Colonic mucosa (tissue), 4 donors: ENCODE measurements at places on chromosomes 3 and 15. TPM values are rescaled to one million over a fixed set of nuclear protein-coding genes. Genes with fewer than 3 reads are reported as not detected.

Gene IQCF5
- not detected for total RNA-seq

Gene PIF1
- total RNA-seq = 20.7 TPM

Gene AHSG
- not detected for total RNA-seq

Gene RAF1
- 66.1 TPM for total RNA-seq

Gene IGSF11
- 0.50 TPM for total RNA-seq

- H3K27ac ChIP-seq = no peak overlapping the region
- no peaks in the 10 kb centered on the region for H3K36me3 ChIP-seq
- no peak for DNase-seq
- H3K4me1 ChIP-seq = no peaks in the 10 kb centered on the region
- no peak overlapping the region for H3K4me3 ChIP-seq
- no peaks in the 10 kb centered on the region for H3K27me3 ChIP-seq
These were observed 118.2 kb downstream of the KLHL25 start for GRCh38 chr15:85676342-85677098.

- DNase-seq = no peak
- H3K27me3 ChIP-seq = no peaks in the 10 kb centered on the region
- H3K4me3 ChIP-seq = no peak overlapping the region
- H3K4me1 ChIP-seq = no peaks in the 10 kb centered on the region
- no peaks in the 10 kb centered on the region for H3K36me3 ChIP-seq
These were observed 200.1 kb upstream of the GAP43 start for GRCh38 chr3:115423170-115423569.

DNA sequence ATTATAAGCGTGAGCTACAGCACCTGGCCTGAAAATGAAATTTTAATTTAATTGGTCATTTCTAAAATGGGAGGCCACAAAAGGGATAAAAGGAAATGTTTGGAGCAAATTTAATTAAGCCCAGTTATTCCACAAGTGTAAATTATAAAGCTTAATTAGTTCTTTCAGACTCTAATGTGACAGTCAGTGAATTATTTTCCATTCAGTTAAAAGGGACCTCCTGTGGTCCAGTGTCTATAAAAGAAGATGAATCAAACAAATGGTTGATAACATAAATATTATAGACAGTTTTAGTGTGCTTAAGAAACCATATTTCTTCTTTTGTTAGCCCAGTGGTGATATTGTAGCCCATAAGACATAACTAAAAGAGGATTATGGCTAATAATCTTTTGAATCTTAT, 66.4 kb downstream of the CNOT10 start:
- no peaks in the 10 kb centered on the region for H3K27me3 ChIP-seq
- no peak overlapping the region for H3K4me3 ChIP-seq
- H3K27ac ChIP-seq = no peak overlapping the region
- no peak for DNase-seq

GRCh38 chr3:5140839-5141238, 18.7 kb downstream of the ARL8B start:
- no peak overlapping the region for H3K27ac ChIP-seq
- DNase-seq = no peak
- H3K36me3 ChIP-seq = no peaks in the 10 kb centered on the region

GRCh38 chr3:143309705-143310104, 190.1 kb downstream of the CHST2 start:
- peaks cover 3% of the 10 kb centered on the region for H3K4me1 ChIP-seq
- no peak overlapping the region for H3K27ac ChIP-seq
- no peaks in the 10 kb centered on the region for H3K36me3 ChIP-seq
- no peak overlapping the region for H3K4me3 ChIP-seq
- H3K27me3 ChIP-seq = no peaks in the 10 kb centered on the region

- no peaks in the 10 kb centered on the region for H3K27me3 ChIP-seq
- H3K4me1 ChIP-seq = no peaks in the 10 kb centered on the region
- H3K4me3 ChIP-seq = no peak overlapping the region
- no peak overlapping the region for H3K27ac ChIP-seq
- no peaks in the 10 kb centered on the region for H3K36me3 ChIP-seq
These were observed 94.6 kb upstream of the RASGRF1 start for GRCh38 chr15:79185199-79185598.

DNA sequence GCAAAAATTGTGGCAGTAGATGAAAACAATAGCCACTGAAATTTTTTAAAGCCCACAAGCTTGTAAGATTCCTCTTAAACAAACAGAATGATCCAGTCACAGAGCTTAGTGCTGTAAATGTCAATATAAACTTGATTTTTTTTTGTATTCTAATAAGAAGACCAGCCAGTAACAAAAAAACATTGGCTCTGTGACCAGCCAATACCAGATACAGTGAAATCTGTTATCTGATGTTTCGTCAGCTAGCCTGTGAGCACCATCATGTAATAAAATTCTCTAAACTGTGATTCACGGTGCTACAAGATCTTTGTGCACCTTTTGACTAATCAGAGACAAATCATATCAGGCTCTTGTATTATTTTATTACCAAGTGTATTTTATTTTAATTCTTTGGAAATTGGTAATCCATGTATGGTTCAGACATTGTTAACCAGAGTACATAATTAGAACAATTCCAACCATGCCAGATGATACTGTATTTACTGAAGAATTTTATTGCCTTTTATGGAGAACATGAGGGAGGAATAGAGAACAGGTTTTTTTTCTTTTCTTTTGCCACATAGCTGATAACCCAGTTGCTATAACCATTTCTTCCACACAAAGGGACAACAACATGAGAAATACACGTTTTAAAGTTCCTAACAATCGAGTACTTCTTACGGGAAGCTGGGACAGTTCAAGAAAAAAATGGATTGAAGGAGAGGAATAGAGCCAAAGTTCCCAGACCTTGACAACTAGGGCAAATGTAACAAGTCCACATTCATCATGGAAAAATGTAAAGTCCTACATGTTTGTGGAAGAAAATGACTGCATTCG, 71.9 kb downstream of the FILIP1L start:
- no peak for DNase-seq
- no peaks in the 10 kb centered on the region for H3K27me3 ChIP-seq
- no peaks in the 10 kb centered on the region for H3K36me3 ChIP-seq
- no peak overlapping the region for H3K4me3 ChIP-seq

GRCh38 chr3:58667229-58667628, 655 bp upstream of the FAM3D start:
- no peaks in the 10 kb centered on the region for H3K27me3 ChIP-seq
- no peaks in the 10 kb centered on the region for H3K36me3 ChIP-seq
- H3K4me1 ChIP-seq = peaks cover 7% of the 10 kb centered on the region
- peak; percentile 75 for DNase-seq
- peak overlapping the region; percentile 12 for H3K4me3 ChIP-seq

GRCh38 chr15:70504299-70504951, 258.9 kb downstream of the UACA start:
- DNase-seq = peak; percentile 41
- no peaks in the 10 kb centered on the region for H3K27me3 ChIP-seq
- no peak overlapping the region for H3K4me3 ChIP-seq
- H3K4me1 ChIP-seq = no peaks in the 10 kb centered on the region
- no peak overlapping the region for H3K27ac ChIP-seq
- no peaks in the 10 kb centered on the region for H3K36me3 ChIP-seq

- peaks cover 21% of the 10 kb centered on the region for H3K4me1 ChIP-seq
- H3K27me3 ChIP-seq = no peaks in the 10 kb centered on the region
- no peak overlapping the region for H3K27ac ChIP-seq
- peak; percentile 82 for DNase-seq
- H3K36me3 ChIP-seq = no peaks in the 10 kb centered on the region
These were observed 1.8 kb downstream of the RCCD1 start for GRCh38 chr15:90956274-90957030.

DNA sequence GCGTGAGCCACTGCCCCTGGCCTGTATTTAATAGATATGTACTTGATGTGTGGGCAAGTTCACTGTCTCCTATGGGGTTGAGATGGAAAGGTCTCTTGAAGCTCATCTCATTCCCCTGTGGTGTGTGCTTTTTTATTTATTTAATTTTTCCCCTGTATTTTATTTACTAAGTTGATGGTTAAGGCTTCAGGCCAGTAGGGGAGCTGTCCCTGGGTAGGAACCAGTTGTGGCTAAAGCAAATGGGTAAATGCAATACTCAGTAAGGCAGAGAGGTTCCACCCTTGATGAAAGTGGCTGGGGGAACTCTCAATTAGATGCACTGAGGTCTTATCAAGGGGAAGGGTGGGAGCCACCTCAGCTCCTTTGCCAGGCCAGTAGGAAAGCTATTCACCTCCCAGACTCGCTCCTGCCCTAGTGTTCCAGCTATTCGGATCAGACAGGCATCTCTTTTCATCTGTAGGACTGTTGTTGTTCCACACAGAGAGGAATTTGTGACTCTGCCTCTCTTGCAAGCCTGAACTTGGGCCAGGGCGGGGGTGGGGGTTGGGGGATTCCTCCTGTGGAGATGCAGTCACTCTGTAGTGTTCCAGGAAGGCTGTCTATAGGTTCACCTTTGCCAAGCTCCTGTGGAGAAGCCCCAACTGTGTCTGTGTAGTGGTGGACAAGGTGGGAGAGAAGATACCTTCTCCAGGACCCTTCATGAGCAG, 26.1 kb downstream of the PCCB start:
- no peak for DNase-seq
- H3K27me3 ChIP-seq = no peaks in the 10 kb centered on the region
- H3K36me3 ChIP-seq = no peaks in the 10 kb centered on the region
- no peak overlapping the region for H3K27ac ChIP-seq
- H3K4me1 ChIP-seq = no peaks in the 10 kb centered on the region
